Hypothalamus (tissue), 51 donors: ENCODE measurements at places on chromosomes 11 and 22.
A peak's percentile ranks its signal among the peaks of the same experiment; 100 is the strongest.

- DNase-seq: no peak
These were observed 823 bp upstream of the CPT1A start for GRCh38 chr11:68842427-68843051.

- DNase-seq: no peak
These were observed 12.4 kb upstream of the PRAME start for GRCh38 chr22:22571429-22571828.

GRCh38 chr22:26620197-26620596, 1.6 kb upstream of the CRYBA4 start:
- no peak for DNase-seq

DNA sequence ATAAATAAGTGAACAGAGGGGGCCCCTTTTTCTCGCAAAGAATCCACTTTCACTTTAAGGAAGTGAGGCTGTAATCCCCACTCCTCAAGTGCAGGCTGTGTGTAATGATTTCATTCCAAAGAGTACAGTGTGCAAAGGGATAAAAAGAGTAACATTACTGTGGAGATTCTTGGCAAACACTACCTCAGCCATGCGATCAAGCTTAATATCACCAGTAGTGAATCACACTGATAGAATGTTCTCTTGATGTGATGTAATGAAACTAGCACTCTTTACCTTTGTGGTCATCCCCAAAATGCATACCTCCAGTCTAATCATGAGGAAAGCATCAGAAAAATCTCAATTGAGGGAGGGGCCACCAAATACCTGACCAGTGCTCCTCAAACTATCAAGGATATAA, 246.1 kb upstream of the CHORDC1 start:
- DNase-seq: no peak

- DNase-seq: no peak
These were observed 31.0 kb downstream of the TMPRSS5 start for GRCh38 chr11:113675003-113675561.

DNA sequence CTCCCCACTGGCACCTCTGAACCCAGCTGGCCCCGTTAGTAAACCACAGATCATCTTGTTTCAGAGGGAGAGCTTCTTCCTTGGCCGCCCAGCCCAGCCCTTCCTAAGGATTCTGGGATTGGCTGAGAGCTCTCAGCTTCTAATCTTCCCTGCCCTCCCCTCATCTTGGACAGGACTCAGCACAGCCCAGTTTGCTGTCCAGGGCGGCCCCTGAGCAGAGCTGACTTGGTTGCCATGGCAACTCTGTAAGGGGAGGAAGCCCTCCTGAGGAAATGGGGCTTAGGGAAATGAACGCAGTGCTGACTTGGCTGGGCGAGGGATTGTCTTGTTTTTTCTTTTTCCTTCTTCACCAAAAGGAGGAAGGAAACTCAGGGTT, 4.6 kb downstream of the APOL4 start:
- no peak for DNase-seq

GRCh38 chr11:130181295-130182272, 22.0 kb downstream of the ST14 start:
- DNase-seq: no peak

DNA sequence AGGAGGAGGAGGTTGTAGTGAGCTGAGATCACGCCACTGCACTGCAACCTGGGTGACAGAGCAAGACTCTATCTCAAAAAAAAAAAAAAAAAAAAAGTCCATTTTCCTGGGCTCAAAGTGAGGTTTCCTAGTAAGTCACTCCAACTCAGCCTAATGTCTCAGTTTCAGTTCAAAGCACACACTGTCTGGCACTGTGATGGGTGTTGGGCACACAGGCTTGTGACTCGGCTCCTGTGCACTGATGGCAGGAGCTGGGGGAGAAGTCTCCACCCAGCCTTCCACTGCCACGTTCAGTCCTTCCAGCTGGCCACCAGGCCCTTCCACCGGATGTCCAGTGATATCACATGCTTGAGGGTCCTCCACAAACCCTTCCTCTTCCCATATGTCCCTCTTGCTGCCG, 186.0 kb downstream of the CEP164 start:
- DNase-seq: no peak

- DNase-seq: no peak
These were observed 1649.1 kb downstream of the LRRC4C start for GRCh38 chr11:39810358-39810757.

DNA sequence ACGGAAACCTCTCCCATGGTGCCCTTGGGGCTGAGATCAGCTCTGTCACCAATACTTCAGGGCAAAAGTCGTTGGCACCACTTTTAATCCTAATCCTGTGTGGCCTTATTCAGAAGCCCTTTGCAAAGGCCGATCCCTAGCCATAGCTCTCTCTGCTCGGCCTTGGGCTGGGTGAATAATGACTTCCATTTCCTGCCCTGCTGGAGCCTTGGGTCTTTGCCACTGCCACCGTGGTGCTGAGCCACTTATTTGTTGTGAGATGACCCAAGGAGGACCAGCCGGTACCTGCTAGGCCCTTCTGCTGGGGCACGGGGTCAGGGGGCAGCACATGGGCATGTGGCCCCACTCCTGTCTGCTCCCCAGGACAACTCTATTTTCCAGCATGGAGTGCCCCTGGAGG, 188.2 kb downstream of the ST3GAL4 start:
- no peak for DNase-seq

GRCh38 chr11:36141196-36141953, 147.8 kb downstream of the COMMD9 start:
- DNase-seq: no peak

- DNase-seq: no peak
These were observed 330.5 kb downstream of the TBC1D22A start for GRCh38 chr22:47092896-47093311.

- DNase-seq: no peak
These were observed 32.3 kb downstream of the LINC01488 start for GRCh38 chr11:69513663-69514224.

DNA sequence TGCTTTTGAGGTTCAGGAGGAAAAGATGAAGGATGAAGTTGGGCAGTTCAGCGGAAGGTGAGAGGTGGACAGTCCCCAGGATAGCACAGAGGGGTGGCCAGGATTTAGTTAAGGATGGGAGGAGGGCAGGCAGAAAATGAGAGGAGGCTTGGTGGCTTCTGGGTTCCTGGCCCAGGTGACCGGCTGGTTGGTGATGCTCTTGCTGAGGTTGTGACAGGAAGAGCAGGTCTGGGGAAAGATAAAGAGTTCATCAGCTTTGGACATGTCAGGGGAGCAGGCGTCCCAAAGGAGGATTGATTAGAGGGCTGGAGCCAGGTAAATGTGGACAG, 27.6 kb upstream of the P2RY2 start:
- no peak for DNase-seq

GRCh38 chr22:20194681-20195593, 44.1 kb upstream of the CCDC188 start:
- DNase-seq: no peak

- no peak for DNase-seq
These were observed 14.5 kb upstream of the MB start for GRCh38 chr22:35631597-35631996.

DNA sequence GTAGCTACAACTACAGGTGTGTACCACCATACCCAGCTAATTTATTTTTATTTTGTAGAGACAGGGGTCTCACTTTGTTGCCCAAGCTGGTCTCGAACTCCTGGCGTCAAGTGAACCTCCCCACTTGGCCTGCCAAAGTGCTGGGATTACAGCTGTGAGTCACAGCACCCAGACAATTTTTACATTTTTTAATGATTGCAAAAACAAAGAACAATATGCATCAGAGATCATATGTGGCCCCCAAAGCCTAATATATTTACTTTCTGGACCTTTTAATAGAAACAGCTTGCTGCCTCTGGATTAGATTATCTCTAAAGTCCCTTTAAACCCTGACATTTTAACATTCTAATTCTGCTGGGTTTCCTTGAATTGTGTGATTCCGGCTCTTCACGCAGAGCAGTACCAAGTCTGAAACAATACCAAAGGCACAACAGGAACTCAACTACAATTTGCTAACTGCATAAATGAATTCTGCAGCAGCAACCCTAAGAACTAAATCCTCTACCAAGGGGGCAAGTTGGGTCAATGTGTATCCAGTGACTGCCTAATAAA, 25.0 kb downstream of the RAB30 start:
- no peak for DNase-seq

- DNase-seq: no peak
These were observed 173.1 kb downstream of the NTM start for GRCh38 chr11:131543389-131544025.

DNA sequence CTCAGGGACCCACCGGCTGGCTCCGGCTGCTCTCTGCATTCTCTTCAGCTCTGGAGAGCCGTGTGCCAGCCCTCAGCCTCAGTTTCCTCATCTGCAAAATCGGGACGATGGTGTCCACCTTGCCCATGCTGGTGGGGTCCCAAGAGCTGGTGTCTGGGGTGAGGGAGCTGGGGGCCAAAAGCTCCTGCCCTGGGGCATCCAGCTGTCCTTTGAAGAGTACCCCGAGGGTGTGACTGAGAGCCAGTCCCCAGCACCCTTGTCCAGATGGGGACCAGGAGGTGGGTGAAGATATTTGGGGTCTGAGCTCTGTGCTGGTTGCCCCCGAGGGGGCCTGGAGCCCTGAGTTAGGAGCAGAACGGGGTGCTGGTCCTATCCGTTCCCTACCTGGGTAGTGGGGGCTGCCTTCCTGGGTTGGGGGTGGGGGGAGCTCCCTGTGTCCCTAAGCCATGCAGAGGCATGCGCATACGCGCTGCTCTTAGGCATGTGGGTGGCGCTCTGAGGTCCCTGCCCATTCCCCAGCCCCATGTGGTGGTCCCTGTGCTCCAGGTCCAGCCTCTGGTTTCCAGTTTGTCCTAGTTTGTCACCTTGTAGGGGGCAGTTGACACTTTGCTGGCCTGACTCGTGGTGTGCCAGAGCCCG, 4.9 kb downstream of the LRP5 start:
- DNase-seq: no peak

DNA sequence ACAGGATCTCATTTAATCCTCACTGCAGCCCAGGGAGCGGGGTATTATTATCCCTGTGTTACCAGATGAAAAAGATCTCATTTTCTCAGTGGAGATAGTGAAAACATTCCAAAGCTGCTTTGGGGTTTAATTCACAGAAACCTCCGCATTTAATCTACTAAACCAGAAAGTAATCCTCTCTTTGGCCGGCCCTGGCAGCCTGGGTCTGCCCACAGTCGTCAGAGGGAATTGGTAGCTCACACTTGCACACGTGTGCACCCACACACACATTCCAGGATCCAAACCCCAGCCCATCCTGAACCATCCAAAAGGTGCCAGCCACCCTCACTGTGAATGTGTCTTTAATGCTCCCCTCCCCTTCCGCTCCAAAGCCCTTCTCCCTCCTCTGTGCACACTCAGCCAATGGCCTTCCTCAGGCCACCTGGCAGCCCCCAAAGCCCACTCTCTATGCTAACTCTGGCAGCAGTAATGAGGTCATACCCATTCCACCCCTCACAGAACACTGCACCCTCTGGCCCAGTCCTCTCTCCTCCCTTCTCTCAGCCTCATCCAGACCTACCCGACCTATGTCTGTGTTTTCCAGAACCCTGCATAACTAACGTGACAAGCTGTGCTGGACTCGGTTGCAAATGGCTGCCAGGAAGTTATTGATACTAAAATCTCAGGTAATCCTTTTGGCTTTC, 466.2 kb downstream of the SOX6 start:
- no peak for DNase-seq

GRCh38 chr11:59174664-59175033, 2.7 kb downstream of the DTX4 start:
- DNase-seq: peak; percentile 15

GRCh38 chr11:118789501-118790356, 1.2 kb downstream of the DDX6 start:
- no peak for DNase-seq

GRCh38 chr11:85694385-85694980, 8.5 kb upstream of the CCDC89 start:
- DNase-seq: peak; percentile 40

DNA sequence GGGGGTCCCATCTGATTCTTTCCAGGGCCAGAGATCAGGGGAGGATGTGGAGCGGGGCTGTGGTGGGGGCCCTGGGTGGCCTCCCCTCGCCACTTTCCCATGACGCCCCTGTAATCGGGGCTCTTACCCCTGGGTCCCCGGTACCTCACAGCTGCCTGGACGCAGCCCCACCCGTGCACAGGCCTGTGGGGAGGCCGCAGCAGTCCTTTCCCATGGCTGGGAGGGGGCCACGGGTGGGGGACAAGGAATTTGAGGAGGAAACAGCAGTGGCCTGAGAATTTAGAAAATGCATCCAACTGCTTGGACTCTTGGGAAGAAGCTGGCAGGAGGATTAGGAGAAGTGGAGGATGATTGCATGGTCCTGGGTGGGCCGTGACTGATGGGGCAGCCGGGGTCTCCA, 18.0 kb downstream of the H19 start:
- DNase-seq: no peak

- DNase-seq: no peak
These were observed 933 bp upstream of the KRTAP5-10 start for GRCh38 chr11:71564430-71564829.

- DNase-seq: no peak
These were observed 612 bp downstream of the ASPHD2 start for GRCh38 chr22:26429458-26430286.

DNA sequence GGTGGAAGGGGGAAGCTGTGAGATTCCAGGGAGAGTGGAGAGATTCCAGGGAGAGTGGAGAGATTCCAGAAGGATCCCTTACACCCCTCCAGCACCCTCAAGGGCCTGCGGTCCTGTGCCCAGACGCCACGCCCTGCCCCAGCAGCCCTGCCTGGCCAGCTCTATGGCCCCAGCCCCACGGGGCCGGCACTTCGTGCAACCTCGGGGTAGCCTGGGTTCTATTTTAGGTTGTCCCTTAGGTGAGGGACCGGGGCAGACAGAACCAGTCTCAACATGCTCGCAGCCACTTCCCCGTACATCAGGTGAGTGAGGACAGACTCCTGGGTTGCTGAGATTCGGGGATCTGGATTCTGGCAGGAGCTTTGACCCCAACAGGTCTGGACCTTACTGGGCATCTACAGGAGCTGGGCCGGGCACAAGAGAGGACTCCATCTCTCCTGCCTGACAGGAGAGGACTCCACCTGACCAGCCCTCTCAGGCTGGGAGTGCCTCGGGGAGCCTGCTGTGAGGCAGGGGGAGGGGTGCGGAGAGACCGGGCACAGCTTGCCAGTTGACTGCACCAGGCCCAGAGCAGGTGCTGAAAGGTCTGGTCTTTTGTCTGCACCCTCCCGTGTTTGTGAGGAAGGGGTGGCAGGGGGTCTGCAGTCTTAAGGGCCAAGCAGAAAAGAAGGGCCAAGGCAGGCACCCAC, 8.5 kb upstream of the ADORA2A start:
- no peak for DNase-seq

GRCh38 chr11:19955660-19956059, 204.6 kb downstream of the DBX1 start:
- DNase-seq: no peak

- no peak for DNase-seq
These were observed 1.0 kb upstream of the SLC1A2 start for GRCh38 chr11:35420371-35420770.

DNA sequence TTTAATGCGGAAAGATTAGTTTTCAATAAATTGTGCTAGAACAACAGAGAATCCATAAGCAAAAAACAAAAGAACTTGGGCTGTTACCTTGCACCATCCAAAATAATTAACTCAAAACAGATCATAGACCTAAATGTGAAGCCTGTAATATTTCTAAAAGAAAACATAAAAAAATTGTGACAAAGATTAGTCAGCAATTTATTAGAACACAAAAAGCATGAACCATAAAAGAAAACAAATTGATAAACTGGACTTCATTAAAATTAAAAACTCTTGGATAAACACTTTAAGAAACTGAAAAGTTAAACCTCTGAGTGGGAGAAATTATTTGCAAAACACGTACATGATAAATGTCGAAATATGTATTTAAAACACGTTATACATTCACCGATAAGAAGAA, 21.5 kb downstream of the DDI1 start:
- no peak for DNase-seq
